ENCODE measurements at places on chromosomes 6 and 20.
A peak's percentile ranks its signal among the peaks of the same experiment; 100 is the strongest.

- no peak overlapping the region for H3K27ac ChIP-seq
- H3K4me3 ChIP-seq = no peak overlapping the region
- H3K4me1 ChIP-seq = no peaks in the 10 kb centered on the region
Observed at GRCh38 chr20:37377346-37378081, 31.6 kb downstream of the SRC start.

- H3K36me3 ChIP-seq = no peaks in the 10 kb centered on the region
- H3K4me3 ChIP-seq = no peak overlapping the region
- H3K4me1 ChIP-seq = peaks cover 3% of the 10 kb centered on the region
- DNase-seq = no peak
Observed at GRCh38 chr6:41036601-41037000, 2.4 kb downstream of the UNC5CL start.

GRCh38 chr20:18138266-18138582, 561 bp downstream of the KAT14 start:
- H3K4me1 ChIP-seq = peaks cover 3% of the 10 kb centered on the region
- H3K36me3 ChIP-seq = peaks cover 7% of the 10 kb centered on the region
- H3K27me3 ChIP-seq = no peaks in the 10 kb centered on the region
- peak overlapping the region; percentile 91 for H3K4me3 ChIP-seq
- DNase-seq = no peak

DNA sequence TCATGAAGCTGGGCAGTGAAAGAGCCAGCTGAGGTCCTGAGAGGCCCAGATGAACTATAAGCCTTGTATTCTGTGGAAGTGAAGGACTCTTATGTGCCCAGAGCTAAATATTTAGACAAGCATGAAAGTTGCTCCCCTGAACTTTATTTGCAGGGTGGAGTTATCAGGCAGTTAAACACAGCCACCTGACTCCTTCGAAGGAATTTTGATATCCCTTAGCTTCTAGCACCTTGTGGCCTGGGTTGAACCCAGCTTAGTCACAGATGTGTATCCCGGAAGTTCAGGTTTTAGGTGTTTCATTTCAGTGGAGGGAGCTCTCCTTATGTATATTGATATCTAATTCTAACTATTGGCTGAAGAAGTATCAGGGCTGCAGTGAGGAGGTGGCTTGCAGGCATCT, 20.4 kb downstream of the NR2E1 start:
- H3K4me3 ChIP-seq = no peak overlapping the region
- DNase-seq = no peak

GRCh38 chr6:121615493-121615892, 180.0 kb downstream of the GJA1 start:
- H3K27me3 ChIP-seq = no peaks in the 10 kb centered on the region
- DNase-seq = no peak
- H3K27ac ChIP-seq = no peak overlapping the region
- no peak overlapping the region for H3K4me3 ChIP-seq
- peaks cover 9% of the 10 kb centered on the region for H3K4me1 ChIP-seq

DNA sequence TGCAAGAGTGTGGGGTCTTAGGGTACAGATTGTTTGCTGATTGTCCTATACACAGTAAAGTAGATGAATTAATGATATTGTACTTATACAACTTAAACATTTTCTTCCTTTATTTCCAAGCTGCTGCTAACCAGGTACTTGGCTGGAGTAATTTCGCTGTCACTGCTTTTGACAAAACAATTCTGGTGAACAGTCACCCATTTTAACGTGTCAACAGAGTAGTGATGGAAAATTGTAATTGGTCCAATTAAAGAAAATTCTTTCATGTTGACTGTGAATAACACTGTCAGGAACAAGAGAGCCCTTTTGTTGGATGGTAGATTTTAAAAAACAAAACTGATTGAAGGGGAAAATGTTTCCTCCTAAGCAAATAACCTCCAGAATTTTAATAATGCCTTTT, 26.4 kb upstream of the MROH8 start:
- H3K27ac ChIP-seq = no peak overlapping the region
- DNase-seq = no peak
- H3K4me3 ChIP-seq = no peak overlapping the region
- H3K36me3 ChIP-seq = peaks cover 84% of the 10 kb centered on the region
- H3K27me3 ChIP-seq = no peaks in the 10 kb centered on the region

GRCh38 chr6:41706876-41707564, 28.4 kb downstream of the TFEB start:
- peaks cover 3% of the 10 kb centered on the region for H3K4me1 ChIP-seq
- H3K36me3 ChIP-seq = no peaks in the 10 kb centered on the region
- H3K27me3 ChIP-seq = no peaks in the 10 kb centered on the region
- no peak overlapping the region for H3K4me3 ChIP-seq

DNA sequence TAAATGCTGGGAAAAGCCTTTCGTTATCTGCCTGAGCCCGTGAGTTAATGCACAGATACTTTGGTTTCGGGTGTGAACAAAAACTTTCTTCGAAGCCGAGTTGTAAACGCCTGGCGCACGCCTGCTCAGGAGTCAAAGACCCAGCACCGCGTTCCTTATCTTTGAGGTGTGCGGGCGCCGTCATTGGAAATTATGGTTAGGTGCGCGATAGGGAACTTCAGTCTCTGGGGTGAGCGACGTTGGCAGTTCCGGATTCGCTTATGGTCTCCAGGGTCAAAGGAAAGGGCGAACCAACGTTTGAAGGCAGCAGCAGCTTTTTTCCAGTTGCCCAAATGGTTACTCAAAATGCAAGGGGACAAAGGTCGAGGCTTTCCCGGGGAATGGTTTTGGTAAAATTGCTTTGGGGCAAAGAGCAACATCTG, 853 bp downstream of the SLC22A3 start:
- peak overlapping the region; percentile 58 for H3K4me3 ChIP-seq
- peaks cover 12% of the 10 kb centered on the region for H3K27me3 ChIP-seq
- H3K4me1 ChIP-seq = peaks cover 4% of the 10 kb centered on the region
- no peak for DNase-seq

DNA sequence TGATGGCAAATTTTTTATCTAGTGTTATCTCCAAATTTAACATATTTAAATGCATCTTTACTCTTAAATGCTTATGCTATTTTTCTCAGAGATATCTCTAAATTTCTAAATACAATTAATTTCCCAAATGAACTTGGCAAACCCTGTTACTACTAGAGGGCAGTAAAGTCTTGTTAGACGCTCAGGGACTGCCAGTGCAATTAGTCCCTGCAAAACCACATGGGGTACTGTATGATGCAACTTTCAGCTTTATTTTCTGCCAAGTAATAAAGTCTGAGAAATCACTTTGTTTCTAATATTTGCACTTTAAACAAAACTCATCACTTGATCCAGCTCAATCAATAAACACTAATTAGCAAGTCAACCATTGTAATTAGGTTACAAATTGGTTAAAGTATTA, 76.0 kb upstream of the ADGRB3 start:
- H3K27ac ChIP-seq = no peak overlapping the region
- no peaks in the 10 kb centered on the region for H3K36me3 ChIP-seq
- no peak overlapping the region for H3K4me3 ChIP-seq
- no peak for DNase-seq
- H3K27me3 ChIP-seq = no peaks in the 10 kb centered on the region
- H3K4me1 ChIP-seq = no peaks in the 10 kb centered on the region

GRCh38 chr6:338815-339262, 46.6 kb downstream of the DUSP22 start:
- no peak overlapping the region for H3K27ac ChIP-seq
- no peak overlapping the region for H3K4me3 ChIP-seq
- H3K4me1 ChIP-seq = no peaks in the 10 kb centered on the region
- no peak for DNase-seq
- H3K36me3 ChIP-seq = no peaks in the 10 kb centered on the region

DNA sequence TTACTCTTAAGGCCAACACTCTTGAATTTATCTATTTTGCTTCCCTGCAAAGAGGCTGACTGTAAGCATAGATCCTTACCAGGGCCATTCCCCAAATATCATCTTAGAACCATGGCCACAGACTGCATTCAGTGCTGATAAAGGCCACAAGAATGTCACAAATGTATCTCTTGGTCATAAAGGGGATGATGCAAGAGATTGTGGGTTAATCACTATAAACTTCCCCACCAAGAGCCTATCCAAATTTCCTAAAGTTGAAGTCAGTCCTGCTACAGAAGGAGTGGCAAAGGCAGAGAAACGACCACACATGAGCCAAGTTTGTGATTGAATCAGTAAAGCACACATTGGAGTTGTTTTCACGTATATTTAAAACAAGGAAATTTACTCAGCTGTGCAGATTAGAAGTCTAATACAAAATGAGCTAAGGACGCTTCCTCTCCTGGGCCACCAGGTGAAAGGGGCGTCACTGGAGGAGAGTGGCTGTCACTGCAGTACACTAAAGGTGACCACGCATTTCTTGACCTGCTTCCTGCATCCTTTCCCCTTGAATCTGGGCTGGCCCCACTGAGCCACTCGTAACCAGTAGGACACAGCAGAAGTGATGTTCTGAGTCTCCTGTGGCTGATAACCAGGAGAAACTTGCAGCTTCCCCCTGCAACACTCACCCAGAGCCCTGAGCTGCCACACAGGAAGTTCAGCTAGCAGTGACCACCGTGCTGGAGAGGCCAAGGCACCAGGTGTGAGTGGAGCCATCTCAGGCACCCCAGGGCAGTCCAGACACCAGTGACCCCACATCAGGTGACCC, 181.9 kb downstream of the SYNDIG1 start:
- no peak overlapping the region for H3K4me3 ChIP-seq
- no peak for DNase-seq
- H3K4me1 ChIP-seq = no peaks in the 10 kb centered on the region

DNA sequence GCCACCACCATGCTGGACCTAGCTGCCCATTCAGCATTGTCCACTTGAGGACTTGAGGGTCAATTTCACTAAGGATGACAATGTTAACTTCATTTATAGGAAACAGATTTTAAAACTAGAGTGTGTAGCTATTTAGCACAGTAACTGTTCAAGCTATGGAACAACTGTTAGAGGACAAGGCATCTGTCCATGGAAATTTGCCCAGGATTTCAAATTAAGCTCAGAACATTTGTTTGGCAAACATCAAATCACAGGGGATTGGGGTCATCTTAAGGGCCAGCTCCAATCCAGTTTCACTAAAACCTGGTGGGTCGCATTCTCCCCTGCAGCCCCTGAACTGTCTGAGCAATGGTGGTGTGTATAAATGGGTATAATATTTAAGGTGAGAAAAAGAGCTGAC, 35.1 kb downstream of the PM20D2 start:
- no peak overlapping the region for H3K4me3 ChIP-seq
- H3K36me3 ChIP-seq = no peaks in the 10 kb centered on the region
- no peaks in the 10 kb centered on the region for H3K27me3 ChIP-seq
- no peak overlapping the region for H3K27ac ChIP-seq
- no peaks in the 10 kb centered on the region for H3K4me1 ChIP-seq

GRCh38 chr6:91428296-91428695, 841.4 kb upstream of the MAP3K7 start:
- H3K4me3 ChIP-seq = no peak overlapping the region
- H3K36me3 ChIP-seq = no peaks in the 10 kb centered on the region
- H3K27ac ChIP-seq = no peak overlapping the region
- DNase-seq = no peak
- H3K27me3 ChIP-seq = no peaks in the 10 kb centered on the region

GRCh38 chr6:48844696-48845095, 618.4 kb downstream of the MMUT start:
- H3K27ac ChIP-seq = no peak overlapping the region
- H3K4me3 ChIP-seq = no peak overlapping the region
- H3K27me3 ChIP-seq = no peaks in the 10 kb centered on the region
- DNase-seq = no peak

DNA sequence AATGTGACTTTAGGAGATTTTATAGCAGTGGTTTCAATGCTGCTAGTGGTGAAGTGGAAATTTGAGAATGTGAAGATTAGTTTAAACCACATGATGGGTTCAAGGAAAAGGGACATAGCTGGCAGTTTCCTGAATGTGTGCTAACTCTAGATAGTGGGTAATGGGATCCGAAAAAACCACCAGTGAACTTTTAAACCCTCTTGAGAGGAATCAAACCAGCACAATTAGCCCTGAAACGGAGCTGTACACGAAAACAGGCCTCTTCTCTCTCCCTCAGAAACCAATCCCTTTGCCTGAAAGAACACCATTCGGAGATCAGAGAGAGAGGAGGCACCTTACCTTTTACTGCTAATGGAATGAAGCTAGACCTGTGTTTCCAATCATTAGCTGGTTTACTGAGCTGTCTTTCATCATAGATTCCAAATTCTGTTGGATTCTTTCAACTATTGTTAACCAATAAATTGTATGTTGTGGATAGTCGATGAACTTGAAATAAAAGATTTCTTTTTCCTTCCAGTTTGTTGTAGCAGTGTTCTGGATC, 103.9 kb downstream of the AIG1 start:
- H3K4me3 ChIP-seq = no peak overlapping the region
- H3K36me3 ChIP-seq = no peaks in the 10 kb centered on the region
- H3K4me1 ChIP-seq = no peaks in the 10 kb centered on the region
- H3K27me3 ChIP-seq = no peaks in the 10 kb centered on the region
- no peak overlapping the region for H3K27ac ChIP-seq
- DNase-seq = no peak

DNA sequence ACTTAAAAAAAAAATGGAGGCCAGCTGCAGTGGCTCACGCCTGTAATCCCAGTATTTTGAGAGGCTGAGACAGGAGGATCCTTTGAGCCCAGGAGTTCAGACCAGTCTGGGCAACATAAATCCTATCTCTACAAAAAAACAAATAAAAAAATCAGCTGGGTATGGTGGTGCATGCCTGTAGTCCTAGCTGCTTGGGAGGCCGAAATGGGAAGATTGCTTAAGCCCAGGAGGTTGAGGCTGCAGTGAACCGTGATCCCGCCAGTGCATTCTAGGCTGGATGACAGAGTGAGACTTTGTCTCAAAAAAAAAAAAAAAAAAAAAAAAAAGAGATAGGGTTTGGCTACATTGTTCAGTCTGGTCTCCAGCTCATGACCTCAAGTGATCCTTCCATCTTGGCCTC, 29.7 kb downstream of the MYO6 start:
- no peaks in the 10 kb centered on the region for H3K36me3 ChIP-seq
- H3K27me3 ChIP-seq = no peaks in the 10 kb centered on the region
- no peak overlapping the region for H3K27ac ChIP-seq
- H3K4me1 ChIP-seq = no peaks in the 10 kb centered on the region
- DNase-seq = no peak
- no peak overlapping the region for H3K4me3 ChIP-seq

DNA sequence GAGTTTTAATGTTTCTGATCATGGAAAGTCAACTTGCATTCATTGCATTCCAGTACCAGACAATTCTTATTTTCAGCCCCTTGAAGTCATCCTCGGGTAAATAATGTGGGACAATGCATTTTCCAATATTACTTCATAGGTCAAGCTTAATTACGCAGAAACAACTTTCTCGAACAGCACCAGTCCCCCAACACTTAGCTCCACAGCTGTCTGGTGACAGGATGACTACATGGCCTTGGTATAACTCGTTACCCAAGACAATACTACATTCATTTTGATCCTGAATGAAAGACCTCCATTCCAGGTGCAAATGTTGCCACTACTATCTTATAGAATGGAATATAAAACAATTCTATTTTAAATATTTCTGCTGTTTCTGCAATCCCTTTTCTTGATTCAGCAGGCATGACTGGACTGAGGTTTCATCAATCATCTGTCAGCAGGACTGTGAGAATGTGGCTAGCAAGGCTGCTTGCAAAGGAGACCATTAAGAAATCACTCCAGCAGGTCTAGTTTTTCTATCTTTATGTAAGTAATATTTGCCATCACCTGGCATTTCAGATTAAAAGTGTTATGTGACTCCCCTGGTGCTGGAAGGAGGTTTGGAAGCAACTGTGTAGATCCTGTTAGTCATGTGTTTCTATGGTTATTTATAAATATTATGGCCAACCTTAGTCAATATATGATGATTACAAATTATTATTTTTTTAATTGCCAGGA, 147.9 kb downstream of the HAO1 start:
- H3K36me3 ChIP-seq = no peaks in the 10 kb centered on the region
- H3K27me3 ChIP-seq = no peaks in the 10 kb centered on the region
- no peak overlapping the region for H3K4me3 ChIP-seq
- no peak for DNase-seq
